ENCODE measurements at places on chromosomes 6 and 20.
A peak's percentile ranks its signal among the peaks of the same experiment; 100 is the strongest.

- DNase-seq, result peak; percentile 91
These were observed 145.7 kb downstream of the RIMS1 start for GRCh38 chr6:72032086-72032485.

DNA sequence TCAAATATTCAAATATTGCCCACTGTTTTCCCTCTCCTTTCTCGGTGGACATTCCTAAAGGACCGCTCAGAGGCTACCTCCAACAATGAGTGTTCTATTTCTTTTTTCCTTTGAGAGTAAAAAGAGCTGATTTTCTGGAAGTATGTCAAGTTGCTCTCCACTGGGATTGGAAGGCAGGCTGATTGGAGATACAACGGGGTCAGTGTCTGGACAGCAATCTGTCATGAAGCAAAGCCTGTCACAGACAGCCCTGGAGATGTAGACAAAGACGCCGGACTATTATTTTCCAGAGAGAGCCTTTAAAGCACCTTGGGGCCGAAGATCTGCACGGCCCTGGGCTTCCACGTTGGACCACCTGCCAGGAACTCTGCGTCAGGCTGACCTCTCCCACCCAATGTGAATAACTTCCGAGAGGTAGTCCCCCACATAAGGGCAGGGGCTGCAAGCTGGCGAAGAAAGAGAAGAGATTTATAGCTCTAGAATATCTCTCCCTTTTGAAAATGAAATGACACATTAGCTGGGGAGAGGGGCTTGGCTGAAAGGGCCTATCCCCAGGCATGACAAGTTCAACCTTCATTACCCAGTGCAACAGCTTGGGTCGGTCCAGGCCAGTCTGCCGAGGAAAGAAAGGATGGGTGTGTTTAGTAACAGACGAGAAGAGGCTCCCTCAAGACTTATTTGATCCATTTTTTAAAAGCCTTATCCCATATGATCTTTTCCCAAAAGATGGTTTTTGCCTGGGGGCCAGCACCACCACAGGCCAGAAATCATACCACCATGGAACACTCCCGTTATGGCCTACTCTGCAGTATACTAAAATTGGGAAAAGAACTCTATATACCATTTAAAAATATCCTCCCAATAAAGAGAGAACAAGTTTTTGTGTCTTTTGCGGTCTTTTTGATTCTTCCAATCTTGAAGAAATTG, 131.1 kb downstream of the OLIG3 start:
- DNase-seq, result no peak

- no peak for DNase-seq
These were observed 33.8 kb upstream of the LCA5 start for GRCh38 chr6:79571030-79571367.

- no peak for DNase-seq
These were observed 179.0 kb downstream of the BCAS1 start for GRCh38 chr20:53891306-53891894.

DNA sequence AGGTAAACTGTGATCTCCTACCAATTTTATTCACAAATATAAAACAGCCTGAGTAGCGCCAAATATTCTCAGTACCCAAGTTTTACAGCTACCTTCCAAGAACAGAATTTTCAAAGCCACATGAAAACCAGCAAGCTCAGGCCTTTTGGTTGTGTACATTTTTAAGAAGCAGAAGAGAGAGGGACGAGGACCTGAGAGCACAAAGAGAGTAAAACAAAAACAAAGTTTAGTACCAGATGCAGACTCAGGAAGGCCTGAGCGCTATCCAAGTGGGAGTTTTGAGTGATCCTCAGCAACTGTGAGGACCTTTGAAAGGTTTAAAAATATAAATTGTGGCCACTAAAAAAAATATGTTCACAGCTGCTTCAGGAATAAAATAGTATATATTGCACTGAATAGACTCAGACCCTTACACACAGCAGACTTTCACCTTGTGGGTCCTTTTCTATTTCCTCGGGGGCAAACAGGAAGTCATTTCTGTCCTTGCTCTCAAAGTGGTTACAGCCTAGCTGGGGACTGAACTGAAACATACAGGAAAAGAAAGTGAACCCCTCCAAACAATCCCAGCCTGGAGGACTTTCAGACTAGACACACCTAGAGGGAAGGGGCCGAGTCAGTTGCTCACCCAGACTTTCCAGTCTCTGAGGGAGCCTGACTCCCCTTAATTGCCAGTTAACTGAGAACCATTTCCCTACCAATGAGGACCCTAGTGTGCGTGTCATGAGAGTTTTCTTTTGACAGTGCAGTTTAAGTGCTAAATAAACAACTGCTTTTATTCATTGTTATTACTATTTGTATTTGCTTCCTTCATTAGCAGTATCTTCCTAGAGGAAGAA, 48.5 kb upstream of the NT5E start:
- no peak for DNase-seq

DNA sequence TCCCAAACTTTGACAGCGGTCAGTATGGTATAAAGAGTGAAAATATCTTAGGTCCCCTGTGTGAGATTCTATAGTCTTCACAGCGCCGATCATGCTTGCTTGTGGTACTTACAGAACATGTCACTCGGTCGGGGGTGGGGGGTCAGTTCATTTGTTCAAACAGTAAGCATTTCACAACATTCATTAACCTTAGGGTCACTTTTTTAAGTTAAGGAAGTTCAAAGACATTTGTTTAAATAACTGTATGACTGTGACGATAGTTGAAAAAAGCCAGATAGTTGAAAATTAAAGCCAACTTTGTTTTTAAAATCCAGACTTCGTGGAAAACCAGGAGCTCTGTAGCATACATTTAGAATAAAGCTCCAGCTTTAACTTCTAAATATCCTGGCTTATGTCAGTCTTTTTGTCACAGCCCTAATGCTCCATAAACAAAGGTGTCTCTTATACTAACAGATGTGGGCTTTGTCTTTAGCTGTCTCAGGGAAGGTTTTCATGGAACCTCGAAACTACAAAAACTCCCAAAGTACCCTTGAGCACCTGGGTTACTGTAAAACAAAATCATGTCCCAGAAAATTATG, 57.9 kb upstream of the PHACTR2 start:
- no peak for DNase-seq

- DNase-seq, result no peak
These were observed 150.7 kb upstream of the PRDM1 start for GRCh38 chr6:105935416-105935815.

DNA sequence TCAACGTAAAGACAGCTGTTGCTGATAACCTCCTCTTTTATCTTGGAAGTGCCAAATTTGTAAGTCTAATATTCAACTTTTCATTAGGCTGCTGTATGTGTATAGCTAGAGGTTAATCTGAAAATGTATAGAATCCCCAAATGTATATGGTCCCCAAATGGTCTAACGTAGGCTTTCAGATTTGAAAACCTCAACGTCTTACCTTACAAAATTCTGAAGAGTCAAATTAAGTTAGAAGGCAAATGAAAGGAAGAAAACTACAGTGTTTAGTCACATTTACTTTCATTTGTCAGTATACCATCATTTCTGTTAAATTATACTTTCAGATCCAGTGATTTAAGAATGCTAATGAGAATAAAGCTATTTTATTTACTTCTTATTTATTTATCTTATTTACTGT, 256.9 kb downstream of the ARHGAP18 start:
- no peak for DNase-seq

DNA sequence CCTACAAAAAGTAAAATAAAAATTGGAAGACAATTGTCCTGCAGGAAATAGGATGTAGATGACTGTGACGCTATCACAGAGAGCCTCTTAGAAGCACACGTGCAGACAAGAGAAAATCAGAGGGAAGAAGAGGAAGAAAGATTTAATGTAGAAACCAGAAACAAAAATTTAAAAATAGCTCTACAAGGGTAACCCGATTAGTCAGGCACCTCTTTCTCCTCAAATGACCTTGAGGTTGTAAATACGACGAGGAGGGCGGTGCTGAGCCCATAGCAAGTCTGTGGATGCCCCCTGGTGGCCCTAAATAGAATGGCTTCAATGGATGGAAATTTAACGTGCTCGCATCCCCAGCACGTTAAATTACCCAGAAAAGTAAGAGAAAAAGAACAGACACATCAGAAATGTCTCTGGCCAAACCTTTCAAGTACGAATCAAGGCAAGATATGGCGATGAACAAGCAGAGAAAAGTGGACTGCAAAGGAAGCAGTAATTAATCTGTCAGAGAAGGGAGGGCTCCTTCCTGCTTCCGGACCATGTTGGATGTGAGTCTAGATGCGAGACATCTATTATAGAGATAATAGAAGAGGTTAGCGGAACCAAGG, 4.2 kb upstream of the PRPH2 start:
- peak; percentile 78 for DNase-seq

- DNase-seq, result peak; percentile 67
These were observed 31.6 kb upstream of the SLC32A1 start for GRCh38 chr20:38692436-38693411.

DNA sequence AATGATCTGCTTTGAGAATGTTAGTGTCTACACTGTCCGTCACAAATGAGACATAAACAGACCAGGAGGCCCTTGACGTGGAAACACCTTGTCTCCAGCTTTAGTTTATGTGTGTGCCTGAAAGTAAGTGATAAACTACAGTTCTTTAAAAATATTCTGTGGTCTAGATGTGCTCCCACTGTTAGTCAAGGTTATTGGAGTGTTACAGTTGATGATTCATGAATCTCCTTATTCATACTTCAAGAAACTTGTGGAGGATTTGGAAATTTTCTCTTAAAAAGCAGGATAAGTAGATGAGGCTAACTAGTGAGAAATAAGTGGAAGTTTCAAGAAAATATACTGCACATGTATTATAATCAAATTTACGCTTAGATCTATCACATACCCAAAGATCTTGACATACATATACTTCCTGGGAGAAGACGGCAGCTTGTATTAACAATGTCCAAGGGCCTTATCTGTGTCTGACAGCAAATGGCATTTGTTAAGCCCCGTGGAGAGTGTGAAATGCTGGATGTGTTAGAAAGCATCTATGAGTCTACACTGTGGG, 90.5 kb upstream of the MBOAT1 start:
- DNase-seq, result peak; percentile 70

DNA sequence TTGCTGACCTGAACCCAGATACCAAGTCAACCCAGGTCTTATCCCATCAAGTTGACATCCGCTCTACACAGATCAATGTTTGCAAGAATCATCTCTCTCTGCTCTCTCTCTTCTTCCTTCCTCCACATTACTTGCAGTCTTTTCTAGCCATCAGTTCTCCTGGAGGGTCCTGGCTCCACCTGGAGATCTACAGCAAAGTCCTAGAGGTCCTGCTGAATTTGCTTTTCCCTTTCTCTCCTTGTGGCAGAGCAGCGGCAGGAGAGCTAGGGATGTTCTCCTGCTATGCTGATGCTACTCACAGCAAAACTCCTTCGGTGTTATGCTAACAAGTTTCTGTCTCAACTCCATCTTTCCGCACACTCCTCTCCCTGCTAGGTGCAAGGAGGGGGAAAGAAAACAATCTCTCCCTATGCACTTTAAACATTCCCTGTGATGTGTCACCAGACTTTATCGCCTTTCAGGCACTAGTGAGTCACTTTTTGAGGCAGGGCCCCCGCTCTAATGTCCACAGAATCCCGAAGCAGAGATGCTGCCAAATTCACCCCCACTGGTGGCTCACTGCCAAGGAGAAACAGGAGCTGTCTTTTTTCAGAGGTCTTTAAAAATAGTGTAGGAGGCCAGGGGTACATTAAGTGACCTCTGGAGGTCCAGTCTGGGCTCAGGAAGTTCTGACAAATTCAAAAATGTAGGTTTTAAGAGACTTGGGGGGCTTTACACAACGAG, 62.6 kb downstream of the FAM50B start:
- peak; percentile 91 for DNase-seq

DNA sequence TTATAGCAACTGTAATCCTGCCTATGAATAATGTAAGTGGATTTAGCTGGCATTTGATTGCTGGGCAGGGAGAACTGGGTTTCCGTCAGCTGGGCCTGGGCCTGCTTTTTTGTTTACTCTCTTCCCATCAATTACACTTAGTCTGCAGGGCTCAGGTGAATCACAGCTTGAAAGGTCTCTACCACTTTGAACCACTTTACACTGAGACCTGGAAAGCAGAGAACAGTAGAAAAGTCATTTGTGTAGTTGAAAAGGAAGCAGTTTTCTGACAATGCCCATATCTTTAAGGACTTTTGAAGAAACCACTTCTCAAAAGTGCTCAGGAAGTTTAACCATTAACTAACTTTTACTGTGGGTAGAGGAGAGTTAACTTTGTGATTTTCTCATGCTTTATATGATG, 315.4 kb upstream of the SASH1 start:
- peak; percentile 36 for DNase-seq

DNA sequence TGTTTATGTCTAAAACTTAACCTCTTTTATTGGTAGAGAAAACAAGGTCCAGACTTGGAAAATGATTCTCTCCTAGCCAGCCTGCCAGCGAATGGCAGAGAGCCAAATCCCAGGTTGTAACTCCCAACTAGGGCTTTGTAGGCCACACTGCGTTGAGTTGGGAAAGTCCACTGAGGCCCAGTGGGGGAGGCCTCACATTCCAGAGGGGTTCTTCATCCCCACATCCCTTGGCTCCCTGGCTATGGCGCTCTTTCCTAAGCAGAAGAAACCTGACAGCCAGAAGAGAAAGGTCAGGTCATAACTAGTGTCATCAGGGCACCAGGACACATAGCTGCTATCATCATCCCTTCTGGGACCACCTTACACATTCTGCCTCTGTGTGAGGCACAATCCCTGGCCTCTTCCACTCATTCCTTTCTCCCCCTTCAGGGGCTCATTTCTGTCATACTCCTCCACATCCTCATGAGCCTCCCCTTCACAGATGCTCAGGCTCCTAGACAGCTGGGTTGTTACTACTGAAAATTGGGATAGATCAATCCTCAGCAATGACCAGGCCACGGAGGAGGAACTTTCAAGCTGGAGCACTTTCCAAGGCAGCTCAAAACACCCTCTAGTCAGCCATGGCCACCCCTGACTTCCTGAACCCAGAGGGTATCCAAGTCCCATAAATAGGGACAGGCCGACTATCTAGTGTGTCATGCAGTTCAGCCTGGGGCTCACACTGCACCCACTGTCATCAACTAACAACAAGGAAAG, 48.6 kb downstream of the TCP11 start:
- DNase-seq, result peak; percentile 75

DNA sequence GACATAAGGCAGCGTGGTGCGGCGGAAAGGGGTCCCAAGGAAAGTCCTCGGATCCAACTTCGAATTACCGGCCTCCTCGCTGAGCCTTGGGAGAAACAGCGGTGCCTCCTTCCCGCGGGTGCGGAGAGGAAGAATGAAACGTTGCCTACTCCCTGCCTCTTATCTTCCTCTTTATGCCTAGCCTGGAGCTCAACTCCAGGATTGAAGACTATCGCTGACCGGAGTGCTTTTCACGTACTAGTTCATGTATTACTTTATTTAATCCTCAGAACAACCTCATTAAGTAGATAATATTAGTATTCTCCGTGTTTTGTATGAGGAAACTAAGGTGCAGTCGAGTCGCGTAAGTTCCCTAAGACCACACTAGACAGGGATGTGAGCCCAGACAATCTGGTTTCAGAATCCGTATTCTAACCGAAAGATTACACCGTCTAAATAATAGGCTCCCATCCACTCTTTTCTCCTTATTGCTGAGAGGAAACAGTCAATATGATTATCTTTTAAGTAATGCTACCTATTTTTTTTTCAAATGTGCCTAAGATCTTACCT, 793 bp upstream of the PDSS2 start:
- DNase-seq, result no peak

GRCh38 chr6:25229671-25230321, 49.4 kb upstream of the CARMIL1 start:
- DNase-seq, result peak; percentile 79

All from renal cortical epithelial cell (primary cell).